GM12892 (cell line): ENCODE measurements at places on chromosomes 1 and 21.

- DNase-seq: no peak
Measured at GRCh38 chr1:196856053-196856452, 31.8 kb upstream of the CFHR4 start.

DNA sequence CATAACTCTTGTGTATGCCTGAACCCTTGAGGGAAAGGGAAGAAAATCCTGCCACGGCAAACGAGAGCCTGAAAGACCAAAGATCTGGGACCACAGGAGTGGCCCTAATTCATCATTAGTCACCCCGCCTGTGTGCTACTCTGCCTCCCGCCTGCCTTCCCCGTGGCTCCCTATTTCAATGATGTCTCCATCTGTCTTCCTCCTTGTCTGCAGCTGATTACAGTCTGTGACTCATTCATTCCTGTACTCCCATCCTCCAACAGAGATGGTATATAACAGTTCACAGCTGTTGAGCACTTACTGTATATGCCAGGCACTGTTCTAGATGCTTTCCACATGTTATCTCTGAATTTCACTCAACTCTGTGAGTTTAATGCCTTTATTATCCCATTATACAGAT lies 96.6 kb downstream of the SEC16B start:
- DNase-seq: no peak

DNA sequence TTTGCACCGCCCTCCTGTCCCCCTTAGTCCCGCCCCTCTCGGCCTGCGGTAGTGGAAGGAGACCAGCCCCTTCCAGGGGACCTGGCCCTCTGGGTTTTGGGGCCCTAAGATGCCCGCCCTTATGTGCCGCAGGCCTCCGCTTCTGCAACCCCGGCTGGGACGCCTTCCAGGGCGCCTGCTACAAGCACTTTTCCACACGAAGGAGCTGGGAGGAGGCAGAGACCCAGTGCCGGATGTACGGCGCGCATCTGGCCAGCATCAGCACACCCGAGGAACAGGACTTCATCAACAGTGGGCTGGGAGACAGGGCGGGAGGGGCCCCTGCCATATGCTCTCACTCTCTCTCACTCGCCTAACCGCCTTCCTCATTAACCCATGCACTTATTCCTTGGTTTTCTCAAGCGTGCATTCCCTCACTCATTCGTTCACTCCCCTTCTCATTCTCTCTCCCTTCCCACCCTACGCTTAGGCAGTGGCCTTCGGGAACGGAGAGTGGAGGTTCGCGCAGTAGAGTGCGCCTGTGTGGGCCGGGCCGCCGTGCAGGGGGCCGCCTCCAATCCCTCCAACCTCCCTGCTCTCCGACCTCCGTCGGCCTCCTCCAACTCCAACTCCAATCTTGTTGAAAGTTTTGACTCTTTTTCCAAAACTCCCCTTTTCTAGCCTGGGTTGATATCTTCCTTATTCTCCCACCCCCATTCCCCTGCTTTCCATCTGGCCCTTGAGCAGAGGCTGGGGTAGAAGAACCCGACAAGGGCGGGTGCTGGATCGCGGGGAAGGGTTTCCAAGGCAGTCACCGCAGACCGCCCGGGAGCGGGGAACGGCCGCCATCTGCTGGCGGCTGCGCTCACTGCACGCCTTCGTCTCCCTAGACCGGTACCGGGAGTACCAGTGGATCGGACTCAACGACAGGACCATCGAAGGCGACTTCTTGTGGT lies 15.2 kb downstream of the BCAN start:
- peak; percentile 84 for DNase-seq

- DNase-seq: no peak
Measured at GRCh38 chr1:204641936-204642335, 43.6 kb downstream of the LRRN2 start.

- DNase-seq: peak; percentile 69
Measured at GRCh38 chr1:85200463-85201339, at the start of gene SYDE2. Gene SYDE2, minus strand, starts transcription at chr1:85201016. Its CDS starts 20 bp downstream, at chr1:85200996.

GRCh38 chr1:27660300-27660835 lies 11.6 kb downstream of the IFI6 start:
- DNase-seq: no peak

DNA sequence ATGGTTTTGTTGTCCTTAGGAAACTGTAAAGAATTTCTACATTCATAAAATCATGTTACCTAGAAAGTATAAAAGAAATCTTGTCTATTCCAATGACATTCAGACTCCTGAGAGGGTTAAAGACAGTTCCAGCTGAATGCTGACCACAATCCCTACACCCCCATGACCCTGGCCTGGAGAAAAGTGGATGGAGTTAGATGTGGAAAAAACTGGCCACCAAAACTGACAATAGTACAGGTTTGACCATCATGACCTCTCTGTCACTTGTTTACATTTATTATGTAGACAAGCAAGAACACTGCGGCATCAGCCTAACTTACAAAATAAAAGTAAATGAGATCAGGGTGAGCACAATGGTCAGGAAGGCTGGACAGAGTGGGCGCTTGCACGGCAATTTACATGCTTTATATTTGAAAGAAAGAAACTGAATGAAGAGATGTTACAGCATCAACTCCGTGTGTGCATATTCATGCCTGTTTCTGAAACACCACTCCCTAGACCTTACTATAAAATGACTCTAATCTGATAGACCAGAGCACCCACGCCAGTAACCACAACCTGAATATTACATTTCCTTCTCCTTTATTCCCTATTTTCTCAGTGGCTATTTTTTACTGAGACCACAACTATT lies 116.0 kb downstream of the ESRRG start:
- no peak for DNase-seq

- no peak for DNase-seq
Measured at GRCh38 chr1:30188999-30189398, 534.4 kb downstream of the MATN1 start.

- DNase-seq: no peak
Measured at GRCh38 chr1:68280286-68280685, 48.0 kb upstream of the WLS start.

DNA sequence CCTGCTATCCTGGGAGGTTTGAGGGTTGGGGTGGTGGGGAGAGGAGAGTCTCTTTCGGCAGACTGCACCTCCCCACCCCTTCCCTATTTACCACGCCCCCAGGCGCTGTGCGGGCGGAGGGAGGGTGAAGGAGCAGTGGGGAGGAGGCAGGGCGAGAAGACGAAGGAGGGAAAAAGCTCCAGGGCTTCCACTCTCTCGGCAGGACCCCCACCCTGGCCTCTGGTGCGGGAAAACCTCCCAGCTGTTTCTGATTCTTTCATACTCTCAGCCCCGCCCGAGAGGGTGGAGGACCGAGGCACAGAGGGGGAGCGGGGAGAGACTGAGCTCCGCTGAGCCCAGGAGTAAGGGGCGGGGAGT lies 866 bp upstream of the WNT2B start:
- DNase-seq: no peak

- DNase-seq: no peak
Measured at GRCh38 chr1:216535059-216535458, 111.8 kb upstream of the USH2A start.

DNA sequence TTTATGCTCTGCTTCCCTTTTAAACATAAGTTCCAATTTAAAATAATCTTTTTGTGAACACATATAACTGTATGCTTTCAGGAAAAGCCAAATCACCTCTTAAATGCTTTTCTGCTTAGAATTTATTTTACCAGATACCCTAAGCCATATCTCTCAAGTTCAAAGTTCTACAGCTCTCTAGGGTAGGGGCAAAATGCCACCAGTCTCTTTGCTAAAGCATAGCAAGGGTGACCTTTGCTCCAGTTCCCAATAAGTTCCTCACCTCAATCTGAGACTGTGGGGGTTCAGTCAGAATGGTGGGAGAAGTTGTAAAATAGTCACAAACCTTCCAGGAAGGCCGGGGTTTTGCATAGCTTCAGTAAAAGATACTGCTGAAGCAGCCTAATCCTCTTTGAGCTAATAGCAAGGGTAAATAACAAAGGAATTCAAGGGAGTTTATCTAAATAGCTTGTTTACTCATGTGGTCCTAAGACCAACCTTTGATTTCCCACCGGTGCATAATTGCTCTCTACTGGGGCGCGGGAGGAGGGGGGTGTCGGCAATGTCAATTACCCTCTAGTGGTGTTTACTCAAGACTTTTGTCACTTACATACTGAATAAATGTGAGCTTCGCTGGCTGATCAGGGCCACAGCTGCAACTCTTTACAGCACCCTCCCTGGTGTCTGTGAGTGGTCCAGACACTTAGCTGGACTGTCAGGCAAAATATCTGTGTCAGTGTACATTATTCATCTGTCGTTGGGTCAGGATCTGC lies 1376.2 kb downstream of the NCAM2 start:
- DNase-seq: no peak

DNA sequence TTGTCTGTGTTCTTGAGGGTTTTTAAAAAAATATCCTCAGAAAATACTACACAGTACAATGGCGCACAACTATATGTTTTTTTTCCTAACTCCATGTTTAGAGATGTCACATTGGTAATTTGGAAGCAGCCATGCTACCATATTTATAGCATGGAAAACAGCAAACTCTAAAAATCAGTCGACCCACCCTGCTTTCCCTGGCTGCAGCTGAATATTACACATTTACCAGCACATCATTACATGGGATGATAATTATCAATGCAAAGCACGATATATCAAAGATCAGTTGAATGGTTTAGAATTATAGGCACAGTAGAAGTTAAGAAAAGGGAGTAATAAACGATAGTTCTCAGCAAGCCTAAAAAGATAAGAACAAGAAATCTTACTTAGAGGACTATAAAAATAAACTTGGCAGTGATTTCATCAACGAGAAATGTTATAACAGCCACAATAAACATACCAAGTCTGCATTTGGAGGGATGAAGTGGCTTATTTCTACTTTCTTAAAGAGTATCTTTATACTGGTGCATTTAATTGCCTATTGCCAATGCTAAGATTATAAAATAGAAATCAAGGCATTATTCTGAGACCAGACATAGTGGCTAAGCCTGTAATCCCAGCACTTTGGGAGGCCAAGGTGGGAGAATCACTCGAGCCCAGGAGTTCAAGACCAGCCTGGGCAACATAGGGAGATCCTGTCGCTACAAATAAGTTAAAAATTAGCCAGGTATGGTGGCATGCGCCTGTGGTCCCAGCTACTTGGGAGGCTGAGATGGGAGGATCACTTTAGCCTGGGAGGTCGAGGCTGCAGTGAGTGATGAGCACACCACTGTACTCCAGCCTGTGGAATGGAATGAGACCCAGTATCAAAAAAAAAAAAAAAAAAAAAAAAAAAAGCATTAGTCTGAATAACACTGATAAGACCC lies 43.4 kb downstream of the WDR64 start:
- no peak for DNase-seq

DNA sequence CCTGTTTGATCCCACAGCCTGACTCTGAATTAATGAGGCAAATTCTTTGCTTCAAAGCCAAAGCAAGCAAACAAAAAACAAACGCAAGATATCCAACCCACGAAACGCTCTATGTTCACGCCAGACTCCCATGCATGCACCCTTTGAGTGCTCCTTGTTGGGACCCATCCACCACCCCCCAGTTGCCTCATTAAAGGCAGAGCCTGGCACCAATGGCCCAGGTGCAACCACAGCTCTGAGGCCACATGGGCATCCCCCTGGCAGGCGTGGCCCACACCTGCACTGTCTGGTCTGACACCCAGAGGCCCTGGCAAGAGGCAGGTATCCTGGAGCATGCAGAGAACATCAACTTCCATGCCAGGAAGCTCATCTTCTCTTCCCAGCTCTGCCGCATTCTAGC lies 1.1 kb upstream of the PADI4 start:
- no peak for DNase-seq
